ENCODE measurements at places on chromosomes 6 and 20.

DNA sequence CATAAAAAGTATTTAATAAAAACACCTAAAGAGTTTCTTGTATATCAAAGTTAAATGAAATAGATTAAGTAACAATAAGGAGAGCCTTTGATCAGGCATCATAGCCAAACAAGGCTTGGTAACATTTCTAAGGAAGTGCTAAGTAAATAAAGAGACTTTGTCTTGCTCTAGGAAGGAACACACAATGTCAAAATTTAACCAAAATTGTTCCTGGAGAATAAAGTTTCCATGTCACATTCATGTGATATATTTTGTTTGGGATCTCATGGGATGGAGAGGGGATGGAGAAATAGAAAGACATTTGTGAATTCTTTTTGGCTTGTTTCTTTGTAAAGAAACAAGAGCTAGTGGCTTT, 201.9 kb upstream of the DTNBP1 start:
- no peak for DNase-seq

DNA sequence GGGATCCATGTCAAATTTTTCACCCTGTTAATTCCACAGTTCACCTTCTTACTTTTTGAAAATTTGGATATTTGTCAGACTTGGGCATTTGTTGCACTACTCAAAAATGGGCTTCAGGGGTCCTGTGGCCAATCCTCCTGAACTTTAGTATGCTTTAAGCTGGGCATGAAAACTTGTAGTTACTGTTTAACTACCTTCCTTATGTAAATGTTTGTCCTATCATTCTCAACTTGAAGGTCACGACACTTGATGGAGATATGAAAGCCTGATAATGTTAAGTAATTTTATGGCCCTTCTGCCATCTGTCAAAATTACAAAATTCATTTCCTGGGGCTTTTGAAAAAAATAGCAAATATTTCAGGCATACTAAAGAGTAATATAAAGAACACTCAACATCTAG, 4.2 kb upstream of the ZNF311 start:
- no peak for DNase-seq

GRCh38 chr6:901696-902460, 208.9 kb upstream of the EXOC2 start:
- no peak for DNase-seq

- no peak for DNase-seq
Observed at GRCh38 chr20:56872620-56873458, 243.7 kb downstream of the TFAP2C start.

DNA sequence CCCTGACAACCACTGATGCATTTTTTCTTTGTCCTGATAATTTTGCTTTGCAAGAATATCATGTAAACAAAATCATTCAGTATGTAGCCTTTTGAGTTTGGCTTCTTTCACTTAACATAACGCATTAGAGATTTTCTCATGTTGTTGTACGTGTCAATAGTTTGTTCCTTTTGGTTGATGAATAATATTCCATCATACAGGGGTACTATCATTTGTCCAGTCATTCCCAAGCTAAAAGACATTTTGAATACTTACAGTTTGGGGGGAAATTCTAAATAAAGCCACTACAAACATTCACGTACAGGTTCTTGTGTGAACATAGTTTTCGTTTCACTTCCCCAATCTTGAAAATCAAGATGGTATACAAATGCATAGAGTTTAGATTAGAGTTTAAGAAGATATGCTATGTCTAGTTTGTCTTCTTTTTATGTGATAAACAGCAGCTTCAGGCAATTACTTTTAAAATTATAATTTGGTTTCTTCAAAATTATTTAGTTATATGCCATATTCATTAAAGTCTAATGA, 5.2 kb downstream of the HAO1 start:
- no peak for DNase-seq

DNA sequence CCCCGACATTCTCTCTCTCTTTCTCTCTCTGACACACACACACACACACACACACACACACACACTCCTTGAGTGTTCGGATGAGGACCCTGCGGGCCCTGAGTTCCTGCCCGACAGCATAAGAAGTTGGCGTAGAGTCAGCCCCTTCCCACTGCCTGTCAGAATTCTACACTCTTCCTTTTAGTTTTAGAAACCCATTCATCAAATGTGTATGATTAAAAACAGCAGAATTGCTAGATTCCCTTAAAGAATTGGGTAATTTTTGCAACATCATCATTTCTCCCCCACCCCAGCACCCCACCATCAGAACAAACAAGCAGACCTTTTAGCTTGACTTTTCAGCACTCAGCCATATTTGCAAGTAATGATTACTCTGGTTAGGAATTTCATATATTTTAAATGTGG, 322.8 kb downstream of the FARS2 start:
- DNase-seq: no peak

DNA sequence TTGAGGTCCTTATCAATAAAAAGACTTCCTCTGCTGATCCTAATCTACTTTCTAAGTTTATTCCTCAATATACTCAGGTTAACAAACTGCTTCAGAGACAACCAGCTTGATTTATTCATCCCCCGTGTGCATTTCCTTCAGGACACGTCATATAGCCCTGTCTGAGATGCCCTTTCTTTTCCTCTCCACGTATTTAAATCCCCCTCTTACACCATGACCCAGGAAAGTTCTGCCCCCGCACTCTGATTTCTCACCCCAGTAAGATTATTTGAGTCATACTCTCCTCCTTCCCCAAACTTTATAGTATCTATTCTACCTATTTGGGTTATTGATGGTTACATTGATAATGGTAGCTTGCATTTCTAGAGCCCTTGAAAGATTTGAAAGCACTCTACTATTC, 9.8 kb upstream of the CGA start:
- DNase-seq: no peak

- DNase-seq: no peak
Observed at GRCh38 chr6:17098538-17098937, 3.3 kb upstream of the STMND1 start.

DNA sequence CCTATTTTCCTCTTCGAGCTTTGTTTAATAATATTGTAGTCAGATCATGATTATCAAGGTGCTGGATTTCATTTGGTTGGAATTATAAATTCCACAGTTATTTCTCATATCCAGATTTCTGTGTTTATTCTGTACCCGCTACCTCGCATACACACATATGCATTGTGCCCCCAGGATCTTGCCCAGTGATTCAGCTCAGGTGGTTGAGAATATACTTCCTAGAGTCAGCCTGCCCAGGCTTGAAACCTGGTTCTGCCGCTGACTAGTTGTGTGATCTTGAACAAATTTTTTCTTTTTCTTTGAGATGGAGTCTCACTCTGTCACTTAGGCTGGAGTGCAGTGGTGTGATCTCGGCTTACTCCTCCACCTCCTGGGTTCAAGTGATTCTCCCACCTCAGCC, 14.7 kb downstream of the GINM1 start:
- no peak for DNase-seq

DNA sequence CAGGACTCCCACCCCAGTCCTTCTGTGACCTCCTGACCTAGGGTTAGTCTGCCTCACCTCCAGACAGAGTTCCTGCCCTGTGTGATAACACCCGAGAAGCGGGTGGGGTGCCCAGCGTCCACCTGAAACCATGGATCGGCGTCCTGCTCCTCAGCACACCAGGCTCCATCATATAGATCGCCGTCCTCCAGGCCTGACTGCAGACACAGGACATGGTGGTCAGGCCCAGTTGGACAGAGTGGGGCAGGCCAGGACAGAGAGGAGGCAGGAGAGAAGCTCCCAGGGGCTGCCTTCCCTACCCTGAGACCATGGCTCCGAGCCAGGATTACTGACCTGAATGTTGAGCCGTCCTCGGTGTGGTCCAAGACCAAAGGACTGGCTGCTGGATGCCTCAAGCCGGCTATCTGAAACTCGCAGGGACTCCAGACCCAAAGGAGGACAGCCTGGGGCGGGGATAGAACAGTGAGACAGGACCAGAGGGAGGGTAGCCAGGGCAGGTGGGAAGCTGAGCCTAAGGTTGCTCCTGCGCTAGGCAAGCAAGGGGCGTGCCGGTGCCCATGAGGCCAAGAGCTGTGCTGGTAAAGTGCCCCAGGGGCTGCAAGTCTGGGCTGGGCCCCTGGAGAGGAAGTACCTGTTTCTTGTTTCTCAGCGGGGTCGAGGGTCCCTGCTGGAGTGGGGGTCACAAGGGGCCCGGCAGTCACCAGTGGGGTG, 2.2 kb downstream of the CPXM1 start:
- no peak for DNase-seq

GRCh38 chr6:35776364-35777215, at the start of gene CLPSL2:
TSS of gene CLPSL2 (plus strand) at chr6:35776598. CDS start at chr6:35776619, 21 bp downstream.
- no peak for DNase-seq

Measured in CD14-positive monocyte (primary cell).